ENCODE measurements at places on chromosomes 16 and 17.

GRCh38 chr16:525520-526180 is 1.9 kb upstream of the CAPN15 start:
- DNase-seq: peak; percentile 76

- DNase-seq: peak; percentile 59
Observed at GRCh38 chr17:20074489-20074888, 65.3 kb downstream of the SPECC1 start.

- DNase-seq: no peak
Observed at GRCh38 chr17:4720787-4721186, 10.4 kb downstream of the ARRB2 start.

- DNase-seq: no peak
Observed at GRCh38 chr17:1011760-1012735, 15.1 kb downstream of the TIMM22 start.

DNA sequence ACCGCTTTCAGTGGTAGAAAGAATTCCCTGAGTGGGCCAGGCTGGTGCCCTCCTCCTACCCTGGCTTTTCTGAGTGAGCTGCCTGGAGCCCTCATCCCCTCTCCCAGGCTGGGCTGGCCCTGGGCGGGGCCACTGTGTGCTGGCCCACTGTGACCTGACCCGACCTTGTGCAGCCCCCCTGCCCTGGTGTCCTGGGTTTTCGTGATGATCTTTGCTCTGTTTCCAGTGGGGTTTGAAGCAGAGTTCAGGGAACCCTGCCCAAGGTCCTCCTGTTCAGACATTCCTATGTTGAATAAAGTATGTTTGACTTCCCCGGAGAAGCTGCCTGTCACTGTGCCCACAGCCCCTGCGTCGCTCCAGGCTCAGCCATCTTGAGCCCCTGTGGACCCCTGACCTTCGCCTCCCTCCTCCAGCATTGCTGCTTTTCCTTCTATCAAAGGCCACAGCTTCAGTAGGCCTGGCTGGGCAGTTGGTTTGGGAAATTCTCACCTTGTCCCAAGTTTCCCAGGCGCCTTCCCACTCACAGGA is 13.7 kb upstream of the NAGLU start:
- DNase-seq: no peak

DNA sequence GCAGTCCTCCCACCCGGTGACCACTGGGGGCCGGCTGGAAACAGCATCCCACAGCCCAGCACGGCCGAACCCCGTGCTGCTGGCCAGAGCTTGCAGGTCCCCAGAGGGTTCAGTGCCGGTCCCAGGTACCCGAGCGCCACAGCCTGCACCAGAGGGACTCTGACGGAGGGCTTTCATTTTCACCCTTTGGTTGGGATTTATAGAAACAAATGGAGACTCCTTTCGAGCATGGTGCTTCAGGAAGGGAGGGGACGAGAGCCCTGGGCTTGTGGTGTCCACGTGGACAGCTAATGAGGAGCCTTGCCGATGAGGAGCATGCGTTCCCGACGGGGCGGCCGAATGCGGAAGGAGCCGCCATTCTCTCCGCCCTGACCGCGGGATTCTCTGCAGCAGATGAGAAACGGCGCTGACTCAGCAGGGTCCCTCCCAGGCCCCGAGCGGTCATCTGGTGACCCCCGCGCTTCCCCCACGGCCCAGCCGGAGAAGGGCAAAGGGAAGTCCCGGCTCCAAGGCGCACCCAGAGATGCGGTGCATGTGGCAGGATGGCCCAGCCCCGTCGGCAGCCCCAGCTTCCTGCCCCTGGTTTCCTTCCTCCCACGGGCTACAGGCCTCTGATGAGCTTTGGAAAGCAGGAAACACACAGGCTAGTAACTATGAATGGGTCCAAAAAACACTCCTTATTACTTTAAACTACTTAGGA is 9.8 kb downstream of the SLC38A10 start:
- DNase-seq: peak; percentile 92

DNA sequence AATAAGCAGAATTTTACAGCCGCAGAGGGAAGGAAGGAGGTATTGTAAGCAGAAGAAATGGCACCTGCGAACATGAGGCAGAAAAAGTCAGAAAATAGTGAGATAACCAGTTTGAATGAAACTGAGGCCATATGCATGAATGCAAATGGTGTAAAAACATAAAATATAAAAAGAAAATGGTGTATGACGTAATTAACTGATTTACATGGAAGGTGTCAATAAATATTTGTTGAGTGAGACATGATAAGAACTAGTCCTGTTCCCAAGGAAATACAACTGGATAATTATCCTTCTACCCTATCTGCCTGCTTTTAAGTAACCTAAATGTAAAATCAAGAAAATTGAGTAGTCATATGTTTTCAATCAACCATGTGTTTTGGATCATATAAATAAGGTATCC is 178.1 kb upstream of the TOX3 start:
- DNase-seq: no peak

- no peak for DNase-seq
Observed at GRCh38 chr17:16981928-16982327, 10.0 kb upstream of the TNFRSF13B start.

DNA sequence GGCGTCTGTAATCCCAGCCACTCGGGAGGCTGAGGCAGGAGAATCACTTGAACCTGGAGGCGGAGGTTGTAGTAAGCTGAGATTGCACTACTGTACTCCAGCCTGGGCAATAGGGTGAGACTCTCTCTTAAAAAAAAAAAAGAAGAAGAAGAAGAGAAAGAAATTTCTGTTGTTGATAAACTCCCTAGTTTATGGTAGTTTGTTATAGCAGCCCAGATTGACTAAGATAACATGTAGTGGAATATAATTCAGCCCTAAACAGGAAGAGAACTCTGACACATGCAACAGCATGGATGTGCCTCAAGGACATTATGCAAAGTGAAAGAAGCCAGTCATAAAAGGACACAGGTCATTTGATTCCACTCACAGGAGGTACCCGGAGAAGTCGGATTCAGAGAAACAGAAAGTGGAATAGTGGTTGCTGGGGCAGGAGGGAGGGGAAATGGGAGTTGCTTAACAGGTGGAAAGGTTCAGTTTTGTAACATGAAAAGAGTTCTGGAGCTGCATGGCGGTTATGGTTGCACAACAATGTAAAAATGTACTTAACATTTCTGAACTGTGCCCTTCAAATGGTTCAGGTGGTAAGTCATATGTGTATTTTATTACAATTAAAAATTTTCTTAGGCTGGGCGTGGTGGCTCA is 26.0 kb upstream of the PRM1 start:
- peak; percentile 93 for DNase-seq

DNA sequence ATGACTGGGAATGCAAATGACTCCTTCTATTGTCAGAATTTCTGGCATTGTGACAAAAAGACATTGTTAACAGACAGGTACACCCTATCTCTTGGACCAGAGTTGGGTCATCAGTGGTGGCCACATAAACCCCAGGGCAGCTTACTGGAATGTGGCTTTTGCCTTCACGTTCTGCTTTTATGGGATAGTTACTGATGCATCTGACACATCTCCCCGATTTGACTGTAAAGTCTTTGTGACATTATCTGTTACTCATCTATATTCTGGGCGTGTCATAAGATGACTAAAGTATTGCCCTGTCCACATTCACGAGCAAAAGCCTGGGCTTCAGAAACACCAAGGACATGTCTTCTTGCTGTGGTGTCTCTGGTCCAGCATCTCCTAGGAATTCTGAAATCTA is 18.7 kb upstream of the AQP8 start:
- DNase-seq: no peak

DNA sequence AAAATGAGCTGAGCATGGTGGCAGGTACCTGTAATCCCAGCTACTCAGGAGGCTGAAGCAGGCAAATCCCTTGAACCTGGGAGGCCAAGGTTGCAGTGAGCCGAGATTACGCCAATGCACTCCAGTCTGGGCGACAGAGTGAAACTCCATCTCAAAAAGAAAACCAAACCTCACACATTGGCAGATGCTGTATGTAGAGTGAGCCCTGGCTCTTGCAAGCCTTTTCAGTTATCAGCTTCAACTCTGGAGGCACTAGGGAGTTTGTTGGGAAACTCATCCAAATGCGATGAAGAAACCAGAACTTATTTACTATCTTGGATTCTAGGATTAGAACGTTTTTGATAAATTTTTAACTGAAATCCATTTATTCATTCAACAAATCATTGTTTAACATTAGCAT is 56.9 kb upstream of the RASL10B start:
- no peak for DNase-seq

- DNase-seq: peak; percentile 38
Observed at GRCh38 chr16:1150511-1150982, 2.4 kb upstream of the CACNA1H start.

GRCh38 chr17:55386796-55387332 is 34.8 kb downstream of the MMD start:
- DNase-seq: no peak

DNA sequence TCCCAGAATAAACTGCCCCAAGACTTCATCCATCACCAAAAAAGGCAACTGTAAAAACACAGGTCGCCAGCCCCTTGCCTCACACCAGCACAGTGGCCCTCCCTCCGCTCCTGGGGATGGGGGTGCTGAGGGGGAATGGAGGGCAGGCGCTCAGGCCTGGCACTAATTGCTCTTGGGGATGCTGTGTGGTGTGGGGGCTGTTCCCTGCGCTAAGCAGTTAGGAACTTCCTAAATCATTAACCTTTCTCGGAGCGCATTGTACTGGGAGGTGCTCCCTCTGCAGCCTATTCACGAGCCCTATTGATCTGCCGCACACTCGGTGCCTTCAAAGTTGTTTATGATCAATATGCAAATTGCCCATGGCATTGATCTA is 199.9 kb downstream of the ZFHX3 start:
- no peak for DNase-seq

DNA sequence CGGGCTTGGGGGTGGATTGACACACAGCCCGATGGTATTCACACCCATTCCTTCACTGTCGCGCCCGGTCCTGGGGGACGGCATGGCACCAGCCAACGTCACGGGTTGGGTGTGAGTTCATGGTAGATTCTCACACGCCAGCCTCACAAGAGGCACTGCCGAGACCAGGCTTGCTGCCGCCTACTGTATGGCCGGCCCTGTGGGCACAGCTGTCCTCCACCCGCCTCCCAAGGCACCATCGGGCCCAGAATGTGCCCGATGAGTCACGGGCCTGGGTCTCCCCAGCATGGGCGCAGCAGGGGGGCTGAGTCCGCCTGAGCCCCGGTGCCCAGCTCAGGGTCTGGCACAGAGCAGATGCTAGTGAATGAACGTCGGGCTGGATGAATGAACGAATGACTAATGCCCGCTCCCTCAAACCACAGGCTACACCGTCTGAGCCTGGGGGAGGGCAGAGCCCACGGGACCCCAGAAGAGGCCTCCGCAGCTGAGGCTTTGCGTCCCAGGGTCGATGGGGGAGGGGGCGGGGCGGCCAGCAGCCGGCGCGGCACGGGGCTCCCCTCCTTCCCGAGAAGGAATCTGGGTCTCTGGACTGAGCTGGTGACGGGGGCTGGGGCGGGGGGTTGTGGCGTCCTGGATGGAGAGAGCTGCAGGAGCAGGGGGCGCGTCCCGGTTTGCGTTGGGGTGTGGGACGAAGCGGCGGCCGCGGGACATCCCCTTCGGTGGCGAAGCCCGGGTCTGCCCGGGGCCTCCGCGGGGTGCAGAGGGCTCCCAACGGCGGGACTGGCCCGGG is 829 bp downstream of the PITPNM3 start:
- DNase-seq: peak; percentile 43

GRCh38 chr17:76071531-76072147 is 678 bp downstream of the SRP68 start:
- no peak for DNase-seq

GRCh38 chr16:8886593-8887430 is 4.7 kb downstream of the LITAFD start:
- DNase-seq: no peak

DNA sequence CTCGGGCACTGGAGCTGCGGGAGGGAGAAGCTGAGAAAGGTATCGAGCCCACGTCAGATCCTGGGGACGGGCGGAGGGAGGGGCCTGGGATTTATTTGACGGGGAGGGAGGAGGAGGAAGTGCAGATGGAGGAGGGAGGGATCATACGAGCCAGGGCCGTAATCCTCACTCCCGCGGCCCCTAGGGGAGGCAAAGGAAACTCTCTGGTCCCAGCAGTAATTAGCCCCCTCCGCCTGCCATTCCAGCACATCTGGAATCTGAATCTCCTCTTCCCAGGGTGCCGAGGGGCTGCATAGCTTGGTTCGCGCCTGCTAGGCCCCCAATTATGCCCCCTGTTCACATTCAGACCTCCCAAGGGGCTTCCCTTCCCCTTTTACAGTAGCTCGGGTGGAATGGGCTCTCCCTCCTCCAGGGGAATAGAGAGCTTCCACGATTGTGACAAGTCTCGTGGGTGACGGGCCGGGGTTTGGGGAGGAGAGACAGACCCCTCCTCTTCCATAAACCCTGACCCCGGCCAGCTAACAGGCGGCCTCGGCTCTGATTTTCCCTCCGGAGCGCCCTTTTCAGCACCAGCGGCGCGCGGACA is at the start of gene SEZ6L2:
Gene SEZ6L2 (minus strand): TSS at position 35 of the 586 bp plus-strand sequence. CDS start 531 bp downstream, outside the sequence.
- peak; percentile 66 for DNase-seq

DNA sequence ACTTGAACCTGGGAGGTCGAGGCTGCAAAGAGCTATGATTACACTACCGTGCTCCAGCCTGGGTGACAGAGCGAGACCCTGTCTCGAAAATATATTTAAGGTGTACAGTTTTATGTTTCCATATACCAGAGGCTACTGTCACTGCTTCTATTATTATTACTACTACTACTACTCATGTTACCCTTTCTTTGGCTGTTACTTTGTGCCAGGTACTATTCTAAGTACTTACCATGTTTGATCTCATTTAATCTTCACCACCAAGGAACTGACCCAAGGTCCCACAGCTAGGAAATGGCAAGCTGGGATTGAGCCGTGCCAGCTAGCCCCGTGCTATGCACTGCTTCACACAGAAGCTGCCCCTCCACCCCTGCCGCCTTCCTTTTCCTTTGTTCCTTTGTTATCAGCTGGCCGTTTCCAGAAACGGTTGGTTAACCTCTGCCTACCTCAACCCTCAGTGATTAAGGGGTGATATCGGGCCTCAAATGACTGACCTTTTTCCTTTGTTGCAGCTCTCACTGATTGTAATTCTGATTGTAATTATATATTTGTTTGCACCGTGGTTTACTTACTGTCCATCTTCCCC is 78.4 kb downstream of the ABCC1 start:
- no peak for DNase-seq

GRCh38 chr17:2804912-2805311 is 8.7 kb downstream of the RAP1GAP2 start:
- DNase-seq: no peak

- peak; percentile 55 for DNase-seq
Observed at GRCh38 chr16:4693956-4694641, 737 bp downstream of the NUDT16L1 start.
